ENCODE measurements at places on chromosomes 6 and 20. TPM values are rescaled to one million over a fixed set of nuclear protein-coding genes. Genes with fewer than 3 reads are reported as not detected.

GRCh38 chr6:31780507-31781243, 3.5 kb upstream of the VWA7 start:
- H3K27ac ChIP-seq, result no peak overlapping the region
- no peaks in the 10 kb centered on the region for H3K27me3 ChIP-seq
- no peak overlapping the region for H3K4me3 ChIP-seq
- H3K4me1 ChIP-seq, result peaks cover 22% of the 10 kb centered on the region
- H3K36me3 ChIP-seq, result no peaks in the 10 kb centered on the region

DNA sequence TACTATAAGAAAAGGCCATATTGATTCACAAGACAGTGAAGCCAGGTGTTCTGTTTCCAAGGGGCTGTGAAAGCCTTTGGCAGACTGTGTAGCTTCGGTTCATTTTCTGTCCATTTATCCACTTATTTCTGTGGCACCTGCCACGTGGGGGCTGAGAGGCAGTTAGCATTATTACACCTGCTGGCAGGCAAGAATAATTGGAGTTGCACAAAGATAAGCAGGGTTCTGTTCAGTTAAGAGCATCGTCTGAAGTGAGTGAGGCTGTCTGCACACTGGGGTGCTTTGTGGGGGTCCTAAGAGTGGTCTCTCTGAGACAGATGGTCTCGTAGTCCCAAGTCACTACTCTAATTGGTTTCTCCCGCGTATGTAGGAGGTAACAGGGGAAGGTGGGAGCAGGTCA, 60.6 kb upstream of the CCN6 start:
- no peak for DNase-seq
- peaks cover 27% of the 10 kb centered on the region for H3K27me3 ChIP-seq
- no peaks in the 10 kb centered on the region for H3K36me3 ChIP-seq
- no peak overlapping the region for H3K4me3 ChIP-seq

- H3K4me1 ChIP-seq, result no peaks in the 10 kb centered on the region
- no peak overlapping the region for H3K27ac ChIP-seq
- no peaks in the 10 kb centered on the region for H3K36me3 ChIP-seq
- H3K27me3 ChIP-seq, result no peaks in the 10 kb centered on the region
- DNase-seq, result no peak
These were observed 95.6 kb upstream of the RALGAPA2 start for GRCh38 chr20:20808016-20808415.

DNA sequence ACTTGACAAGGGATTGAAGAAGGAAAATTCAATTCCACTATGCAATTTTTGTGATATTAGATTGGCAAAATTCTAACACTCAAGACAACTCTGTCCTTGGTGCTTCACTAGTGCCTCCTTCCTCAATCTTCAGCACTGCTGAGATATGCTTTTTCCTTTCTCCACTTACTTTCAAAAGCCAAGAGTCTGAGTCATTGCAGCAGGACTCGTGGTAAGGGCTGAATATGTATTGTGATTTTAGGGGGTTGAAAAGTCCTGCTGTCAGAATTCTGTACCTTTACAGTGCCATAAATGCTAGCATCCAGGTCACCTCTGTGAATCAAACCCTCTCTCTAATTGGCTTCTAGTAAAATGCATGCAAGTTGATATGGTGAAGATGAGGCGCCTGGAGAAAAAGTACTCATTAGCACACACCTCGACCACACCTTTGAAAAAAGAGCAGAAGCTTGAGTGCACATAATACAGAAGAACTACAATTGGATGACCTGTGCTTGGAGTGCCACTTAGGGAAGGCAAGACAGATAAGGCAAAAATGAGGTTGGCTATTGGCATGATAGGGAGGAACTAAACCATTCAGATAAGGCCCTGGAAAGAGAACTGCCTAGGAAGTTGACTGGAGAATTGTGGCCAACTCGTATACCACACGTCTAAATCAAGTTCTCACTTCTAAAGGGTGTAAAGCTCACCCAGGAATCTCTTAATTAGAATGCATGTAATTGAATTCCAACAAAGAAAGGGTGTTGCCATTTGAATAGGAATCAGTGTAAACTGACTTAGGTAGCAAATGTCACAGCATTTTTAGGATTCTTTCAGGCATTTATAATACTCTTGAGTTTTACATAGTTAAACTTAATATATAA, 43.6 kb upstream of the FAM83B start:
- no peak overlapping the region for H3K27ac ChIP-seq
- H3K4me3 ChIP-seq, result no peak overlapping the region
- no peaks in the 10 kb centered on the region for H3K36me3 ChIP-seq

BFSP1 gene
- polyA plus RNA-seq, result 4.9 TPM

RGS17 gene
- polyA plus RNA-seq, result 0.34 TPM
